ENCODE measurements at places on chromosomes 4 and X.

- DNase-seq: peak; percentile 100
These were observed at the start of gene FRYL for GRCh38 chr4:48779998-48780864. FRYL (minus strand) TSS chr4:48780279; CDS start chr4:48634410, 145,869 bp downstream.

DNA sequence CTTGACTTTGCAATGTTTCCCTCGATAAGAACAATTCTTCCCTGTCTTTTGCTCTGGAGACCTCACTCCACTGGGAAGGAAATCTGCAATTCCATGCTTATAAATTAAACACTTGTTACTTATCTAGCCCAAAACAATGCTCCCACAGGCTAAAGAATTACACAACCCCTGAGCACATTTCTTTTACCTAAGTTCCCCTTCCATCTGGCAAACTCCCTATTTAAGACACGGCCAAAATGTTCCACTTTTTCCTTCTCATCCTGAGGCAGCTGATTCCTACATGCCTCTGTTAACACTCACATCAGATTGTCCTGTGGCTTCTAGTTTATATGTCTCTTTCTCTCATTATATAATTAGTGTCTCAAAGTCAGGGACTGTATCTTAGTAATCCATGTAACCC lies 211.7 kb downstream of the COX18 start:
- DNase-seq: no peak

GRCh38 chr4:166594326-166594946 lies 639.9 kb downstream of the SPOCK3 start:
- peak; percentile 61 for DNase-seq

- DNase-seq: peak; percentile 52
These were observed 45.4 kb downstream of the BMPR1B start for GRCh38 chr4:94803181-94803580.

DNA sequence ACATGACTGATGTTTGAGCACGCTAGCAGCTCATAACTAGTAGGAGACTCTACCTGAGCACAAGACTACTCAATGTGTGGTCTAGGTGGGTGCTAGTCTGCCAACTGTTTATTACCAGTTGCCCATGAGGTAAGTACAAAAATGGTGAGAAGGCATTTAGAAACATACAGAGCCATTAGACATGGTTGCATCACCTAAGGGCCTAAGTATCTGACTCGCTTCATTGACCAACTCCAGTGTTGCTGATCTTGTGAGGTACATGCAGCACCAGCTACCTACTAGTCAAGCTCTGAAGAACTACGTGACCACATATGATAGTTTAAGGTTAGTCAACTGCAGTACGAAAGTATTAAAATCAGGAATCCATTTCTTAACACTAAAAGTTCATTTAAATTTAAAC lies 39.9 kb downstream of the APBB2 start:
- peak; percentile 12 for DNase-seq

DNA sequence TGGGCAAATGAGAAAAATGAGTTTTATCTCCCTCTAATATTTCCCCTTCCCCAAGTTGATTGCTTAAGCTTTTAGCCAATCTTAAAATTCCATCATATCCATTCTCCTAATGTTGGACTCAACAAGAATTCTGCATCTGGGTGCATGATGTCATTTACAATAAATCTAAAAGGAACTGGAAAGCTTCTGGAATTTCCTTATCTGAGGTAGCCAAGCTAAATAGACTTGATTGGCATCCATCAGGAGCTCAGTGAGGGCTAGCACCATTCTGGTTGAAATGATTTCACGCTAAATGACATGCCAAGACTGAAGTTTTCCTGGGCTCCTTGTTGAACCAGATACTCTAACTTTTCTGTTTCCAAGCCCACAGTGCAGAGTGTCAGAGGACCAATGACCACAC lies 110.3 kb upstream of the SCML1 start:
- DNase-seq: no peak

DNA sequence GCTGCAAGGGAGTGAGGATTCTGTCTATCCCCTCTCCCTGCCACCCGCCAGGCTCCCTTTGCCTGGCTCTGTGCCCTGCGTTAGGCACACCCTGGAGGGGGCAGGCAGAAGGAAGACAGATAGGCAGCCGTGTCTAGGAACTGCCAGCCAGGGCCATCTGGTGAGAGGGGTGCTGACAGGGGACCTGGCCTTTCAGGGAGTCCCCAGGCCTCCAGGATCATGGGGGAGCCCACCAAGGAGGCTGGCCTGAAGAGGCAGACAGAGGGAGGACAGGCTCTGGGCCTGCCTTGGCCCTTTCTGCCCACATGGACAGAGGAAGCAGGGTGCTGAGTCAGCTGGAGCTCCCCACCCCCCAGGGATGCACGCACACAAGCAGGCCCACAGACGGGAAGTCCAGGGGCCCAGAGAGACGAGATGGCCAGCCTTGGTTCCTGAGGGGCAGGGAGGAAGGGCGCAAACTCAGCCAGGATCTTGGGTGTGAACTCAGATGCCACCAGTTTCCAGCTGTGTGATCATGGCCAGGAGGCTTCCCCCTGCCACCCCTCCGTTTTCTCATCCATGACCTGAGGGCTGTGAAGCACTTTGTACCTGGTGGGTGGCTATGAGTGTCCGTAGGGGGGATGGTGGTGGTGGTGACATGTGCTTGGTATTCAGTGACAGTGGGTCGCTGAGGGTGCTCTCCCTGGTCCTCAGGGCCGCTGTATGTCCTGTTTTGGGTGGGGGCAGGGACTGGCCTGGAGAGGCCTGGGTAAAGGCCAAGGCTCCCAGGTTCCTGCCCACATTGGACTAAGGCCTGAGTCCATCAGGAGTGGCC lies 1.8 kb downstream of the SH3BP2 start:
- DNase-seq: peak; percentile 68

GRCh38 chrX:108090491-108091263 lies 665 bp downstream of the PSMD10 start:
- peak; percentile 35 for DNase-seq

DNA sequence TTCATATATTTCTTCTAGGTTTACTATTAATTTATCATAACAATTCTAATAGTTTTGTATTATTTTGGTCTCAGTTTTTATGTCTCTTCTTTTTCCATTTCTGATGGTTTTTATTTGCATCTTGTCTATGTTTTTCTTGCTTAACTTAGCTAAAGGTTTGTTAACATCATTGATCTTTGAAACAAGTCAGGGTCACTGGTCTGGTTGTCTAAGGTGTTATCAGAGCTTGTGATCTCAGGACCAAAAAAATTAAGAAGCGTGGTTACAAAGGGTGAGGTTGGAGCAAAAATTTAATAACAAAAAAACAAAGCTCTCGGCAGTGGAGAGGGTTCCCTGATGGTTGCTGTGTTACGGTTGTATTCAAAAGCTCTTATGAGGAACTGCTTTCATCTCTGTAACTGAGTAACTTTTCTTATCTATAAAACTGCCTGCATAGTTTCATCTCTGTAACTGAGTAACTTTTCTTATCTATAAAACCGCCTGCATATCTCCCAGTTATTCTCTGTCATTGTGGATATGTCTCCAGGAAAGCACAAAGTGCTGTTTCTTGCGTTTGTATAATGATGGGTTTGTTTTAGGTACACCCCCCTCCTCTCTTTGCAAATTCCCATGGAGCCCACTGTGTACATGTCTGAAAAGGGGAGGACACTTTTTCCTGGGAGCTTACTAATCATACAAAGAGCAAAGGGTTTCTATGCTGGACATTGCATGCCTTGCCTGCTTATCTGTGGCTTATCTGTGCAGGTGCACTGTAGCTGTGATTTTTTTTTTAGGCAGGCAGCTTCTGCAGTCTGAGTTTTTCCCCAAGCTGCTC lies 62.4 kb upstream of the UGT2B15 start:
- no peak for DNase-seq

DNA sequence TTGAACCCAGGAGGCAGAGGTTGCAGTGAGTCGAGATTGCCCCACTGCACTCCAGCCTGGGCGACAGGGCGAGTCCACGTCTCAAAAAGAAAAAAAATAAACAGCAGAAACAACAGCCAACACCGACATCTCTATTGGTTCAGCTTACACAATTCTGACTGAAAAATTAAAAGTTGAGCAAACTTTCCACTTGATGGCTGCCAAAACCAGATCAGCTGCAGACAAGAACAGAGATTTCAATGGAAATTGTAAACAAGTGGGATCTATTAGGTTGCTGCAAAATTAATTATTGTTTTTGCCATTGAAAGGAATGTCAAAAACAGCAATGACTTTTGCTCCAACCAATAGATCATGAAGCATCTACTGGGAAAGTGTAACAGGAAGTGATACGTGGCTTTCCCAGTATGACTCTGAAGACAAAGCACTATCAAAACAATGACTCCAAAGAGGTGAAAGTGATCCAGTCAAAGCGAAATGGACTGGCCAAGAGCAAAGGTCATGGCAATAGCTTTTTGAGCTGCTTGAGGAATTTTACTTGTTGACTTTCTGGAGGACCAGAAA lies 26.3 kb downstream of the UPF3B start:
- peak; percentile 6 for DNase-seq

GRCh38 chr4:133390198-133390855 lies 241.2 kb downstream of the PCDH10 start:
- no peak for DNase-seq

- DNase-seq: no peak
These were observed 662 bp downstream of the APBB2 start for GRCh38 chr4:41213625-41214135.

- DNase-seq: no peak
These were observed 1197.6 kb downstream of the FAM133A start for GRCh38 chrX:94871640-94872039.

DNA sequence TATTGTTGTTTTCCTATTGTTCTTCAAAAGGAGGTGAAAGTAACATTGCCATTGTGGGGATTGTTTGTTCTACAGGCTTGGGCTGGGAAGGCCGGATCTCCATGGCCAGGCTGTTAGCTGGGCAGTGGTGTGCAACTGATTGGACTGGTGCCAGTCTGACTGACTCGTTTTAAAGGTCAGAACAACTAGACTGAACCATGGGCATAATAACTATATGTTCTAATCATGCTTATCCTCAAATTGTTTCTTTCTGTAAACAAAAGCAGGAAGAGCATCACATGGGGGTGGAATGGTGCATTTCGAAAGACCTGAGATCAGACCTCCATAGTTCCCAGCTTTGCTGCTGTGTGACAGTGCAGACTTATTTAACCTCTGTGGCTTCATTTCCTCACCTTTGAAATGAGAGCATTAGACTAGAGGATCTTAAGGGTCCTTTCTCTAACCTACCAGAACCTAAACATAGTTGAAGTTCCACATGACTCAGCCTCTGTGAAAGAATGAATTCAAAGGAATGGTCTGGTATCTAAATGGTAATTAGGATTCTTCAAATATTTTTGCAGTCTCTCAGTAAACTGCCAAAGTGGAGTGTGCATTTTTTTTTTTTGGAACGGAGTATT lies 66.7 kb upstream of the PGRMC2 start:
- peak; percentile 93 for DNase-seq

DNA sequence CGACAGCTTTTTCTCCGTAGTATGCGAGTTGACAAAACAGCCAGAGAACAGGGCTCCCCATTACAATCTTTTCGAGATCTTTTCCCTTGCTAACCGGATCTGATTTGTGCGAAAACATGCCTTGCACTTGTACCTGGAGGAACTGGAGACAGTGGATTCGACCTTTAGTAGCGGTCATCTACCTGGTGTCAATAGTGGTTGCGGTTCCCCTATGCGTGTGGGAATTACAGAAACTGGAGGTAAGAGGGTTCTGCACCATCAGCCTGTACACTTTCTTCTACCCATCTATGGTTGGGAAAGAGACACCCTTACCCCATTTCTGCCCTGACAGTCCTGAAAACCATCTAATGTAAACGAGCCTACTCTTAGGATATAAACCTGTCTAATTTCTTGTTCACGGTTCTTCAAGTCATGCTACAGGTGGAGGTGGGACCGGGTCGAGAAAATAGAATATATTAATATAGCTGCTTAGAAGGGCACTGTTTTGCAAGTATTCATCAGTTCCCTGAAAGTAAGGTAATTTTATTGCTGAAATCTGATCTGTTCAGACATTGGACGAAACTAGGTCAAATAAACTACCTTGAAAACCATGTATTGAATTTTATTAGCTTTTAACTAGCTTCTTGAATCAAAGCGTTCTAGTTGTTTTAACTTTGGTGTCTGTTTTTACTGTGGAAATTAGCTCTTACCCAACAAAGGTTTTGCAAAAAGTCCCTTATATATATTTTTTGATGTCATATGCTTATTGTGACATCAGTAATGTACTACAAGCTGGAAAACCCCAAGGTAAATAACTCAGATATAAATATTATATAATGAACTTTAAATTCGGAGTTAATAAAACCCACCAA lies 869 bp downstream of the TMEM184C start:
- no peak for DNase-seq

DNA sequence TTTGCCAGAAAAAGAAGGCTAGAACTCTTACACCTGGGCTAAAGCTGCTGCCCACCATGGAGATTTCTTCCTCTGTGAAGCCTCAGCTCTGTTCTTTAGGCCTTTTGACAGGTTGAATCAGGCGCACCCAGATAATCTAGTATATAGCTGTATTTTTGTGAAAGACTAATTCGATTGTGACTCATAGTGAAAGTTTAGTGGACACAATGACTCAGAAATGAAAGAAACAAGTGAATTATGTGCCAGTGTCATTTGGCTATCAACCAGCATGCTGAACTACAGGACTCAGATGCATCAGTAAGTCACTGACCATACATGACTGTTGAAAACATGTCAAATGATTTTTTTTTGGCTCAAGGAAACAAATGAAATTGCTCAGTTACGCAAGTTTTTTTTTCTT lies 425.4 kb downstream of the SLITRK2 start:
- no peak for DNase-seq

- no peak for DNase-seq
These were observed 4.1 kb upstream of the GPC3 start for GRCh38 chrX:133989490-133989889.

DNA sequence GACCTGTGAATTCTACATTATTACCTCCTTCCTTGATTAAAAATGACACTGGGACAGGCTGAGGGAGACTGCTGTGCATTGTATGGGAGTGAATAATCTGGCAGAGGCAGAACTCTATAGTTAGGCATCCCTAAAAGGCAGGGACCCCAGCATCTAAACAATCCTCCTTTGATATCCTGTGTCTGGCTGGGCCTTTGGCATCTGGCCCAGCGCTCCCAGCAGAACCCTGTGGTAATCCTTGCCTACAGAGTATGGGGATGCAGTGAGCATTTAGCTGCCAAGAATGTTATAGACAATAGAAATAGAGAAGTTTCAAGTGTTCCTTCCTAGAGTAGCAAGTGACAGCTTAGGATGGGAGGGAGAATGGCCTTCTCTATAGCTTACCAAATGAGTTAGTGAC lies 38.5 kb downstream of the ZCCHC12 start:
- no peak for DNase-seq

- no peak for DNase-seq
These were observed 22.8 kb downstream of the GABRB1 start for GRCh38 chr4:47054130-47054529.

Data from fibroblast of skin of scalp (primary cell).